HFFc6 (cell line): ENCODE measurements at places on chromosomes 12 and 14.

- no peak for DNase-seq
Observed at GRCh38 chr12:91516695-91517047, 334.1 kb upstream of the DCN start.

- no peak for DNase-seq
Observed at GRCh38 chr12:51972849-51973273, 21.4 kb downstream of the ACVR1B start.

- peak; percentile 11 for DNase-seq
Observed at GRCh38 chr14:64440494-64440893, 24.8 kb upstream of the AKAP5 start.

GRCh38 chr14:36068777-36069534 lies 107.6 kb downstream of the PTCSC3 start:
- peak; percentile 21 for DNase-seq

DNA sequence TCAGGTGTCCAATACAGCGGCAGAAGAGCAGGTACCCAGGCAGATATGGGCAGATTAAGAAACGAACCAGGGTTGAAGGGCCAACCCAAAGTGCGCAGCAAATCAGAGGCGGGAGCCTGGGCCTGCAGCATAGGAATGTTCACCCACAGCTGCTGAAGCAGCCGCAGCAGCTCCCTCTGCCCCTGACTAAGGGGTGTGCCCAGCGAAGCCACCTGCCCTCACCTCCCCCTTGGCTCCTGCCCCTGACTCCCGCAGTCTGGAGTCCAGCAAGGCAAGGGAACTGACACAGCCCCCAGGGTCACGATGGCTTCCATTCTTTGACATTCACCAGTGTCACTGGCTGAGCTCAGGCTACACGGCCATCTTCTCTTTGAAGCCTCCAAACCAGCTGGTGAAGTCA lies 27.3 kb upstream of the ZFP36L1 start:
- no peak for DNase-seq

- no peak for DNase-seq
Observed at GRCh38 chr14:93136009-93136408, 20.3 kb upstream of the ITPK1 start.

- no peak for DNase-seq
Observed at GRCh38 chr12:20211541-20211940, 156.8 kb upstream of the PDE3A start.

DNA sequence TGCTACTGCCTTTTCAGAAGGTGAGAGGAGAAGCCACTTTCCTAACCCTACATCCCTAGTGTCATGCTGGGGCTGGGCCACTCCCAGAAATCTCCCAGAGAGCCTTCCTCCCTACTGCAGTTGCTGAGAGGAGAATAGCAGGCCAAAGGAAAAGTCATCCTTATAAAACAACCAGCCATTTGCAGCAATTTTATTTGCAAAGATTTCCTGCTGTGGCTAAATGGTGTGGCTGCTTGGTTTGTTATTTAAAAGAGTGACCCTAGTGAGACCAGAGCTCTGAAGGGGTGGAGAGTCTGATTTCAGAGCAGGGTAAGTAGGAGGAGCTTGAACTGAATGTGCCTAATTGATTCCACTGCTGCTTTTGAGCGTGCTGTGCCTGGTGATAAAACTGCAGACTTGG lies 232.0 kb downstream of the GRIN2B start:
- no peak for DNase-seq

DNA sequence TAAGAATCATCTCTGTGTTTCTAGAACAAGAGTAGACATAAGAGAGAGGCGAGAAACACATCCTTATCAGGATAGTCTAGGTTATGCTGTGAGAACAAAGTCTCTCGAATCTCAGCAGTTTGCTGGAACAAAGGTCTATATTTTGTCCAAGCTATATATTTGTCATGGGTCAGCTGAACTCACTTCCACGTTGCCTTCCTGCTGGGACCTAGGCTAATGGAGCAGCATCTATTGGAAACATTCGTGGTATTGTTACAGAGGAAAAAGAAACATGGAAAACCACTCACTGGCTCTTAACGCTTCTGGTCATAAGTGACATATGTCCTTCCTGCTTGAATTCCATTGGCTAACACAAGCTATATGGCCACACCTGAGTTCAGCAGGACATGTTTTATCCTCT lies 112.6 kb upstream of the DYRK2 start:
- no peak for DNase-seq

GRCh38 chr14:104967386-104968152 lies 10.6 kb downstream of the AHNAK2 start:
- no peak for DNase-seq

DNA sequence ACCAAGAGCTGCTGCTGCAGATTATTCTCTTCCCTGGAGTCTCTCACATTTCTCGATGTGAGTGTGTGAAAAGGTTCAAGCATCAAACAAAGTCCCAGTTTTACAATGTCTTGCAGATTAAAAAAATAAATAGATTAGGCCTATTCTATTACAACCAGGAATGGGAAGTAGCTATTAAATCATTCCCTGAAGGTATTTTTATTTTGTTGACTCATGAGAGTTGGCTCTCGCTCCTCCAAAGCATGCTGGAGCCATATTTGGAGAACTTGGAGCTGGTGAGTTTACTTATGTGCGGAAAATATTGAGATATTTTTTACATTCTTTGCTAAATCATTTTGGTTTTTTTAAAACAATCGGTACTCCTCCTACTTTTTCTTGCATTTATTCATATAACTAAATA lies 572.3 kb downstream of the ETNK1 start:
- no peak for DNase-seq

DNA sequence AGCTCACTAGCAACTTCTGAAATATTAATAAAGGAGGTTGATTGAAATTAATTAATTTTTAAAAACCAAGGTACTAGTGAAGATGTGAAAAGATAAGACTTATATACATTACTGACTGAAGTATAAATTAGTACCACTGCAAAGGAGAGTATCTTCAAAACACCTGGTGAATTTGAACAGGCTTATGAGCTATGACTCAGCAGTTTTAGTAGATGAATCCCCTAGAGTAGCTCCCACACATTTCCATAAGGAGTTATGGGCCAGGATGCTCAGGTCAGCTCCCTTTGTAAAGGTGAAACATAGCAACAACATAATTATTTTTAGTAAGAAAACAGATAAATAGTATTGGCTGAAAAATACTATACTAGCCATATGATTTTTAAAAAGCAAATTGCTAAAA lies 218.6 kb downstream of the SYT1 start:
- no peak for DNase-seq

- DNase-seq, result peak; percentile 65
Observed at GRCh38 chr12:49503674-49504180, 35.1 kb upstream of the KCNH3 start.

DNA sequence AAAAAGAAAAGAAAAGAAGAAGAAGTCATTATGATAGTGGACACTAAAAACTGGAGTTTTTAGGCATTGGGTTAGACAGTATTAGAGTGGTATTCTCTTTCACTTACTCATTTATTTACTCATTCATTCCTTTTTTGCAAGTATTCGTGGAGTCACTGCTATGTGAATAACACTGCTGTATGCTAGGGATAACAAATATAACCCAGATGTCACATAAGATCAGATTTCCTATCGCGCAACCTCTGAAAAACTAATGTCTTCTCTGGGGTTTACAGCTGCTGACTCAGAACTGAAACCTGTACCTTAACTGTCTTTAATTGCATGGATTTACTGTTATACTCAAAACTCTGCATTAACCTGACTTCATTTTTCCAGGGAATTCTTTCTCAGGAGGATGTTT lies 353.7 kb downstream of the LRIG3 start:
- peak; percentile 89 for DNase-seq

GRCh38 chr12:108616941-108617858 lies 16.5 kb downstream of the SELPLG start:
- no peak for DNase-seq

GRCh38 chr14:32710731-32711680 lies 227.7 kb upstream of the NPAS3 start:
- DNase-seq, result peak; percentile 46

- DNase-seq, result peak; percentile 45
Observed at GRCh38 chr12:79422060-79422812, 268.5 kb downstream of the PAWR start.

DNA sequence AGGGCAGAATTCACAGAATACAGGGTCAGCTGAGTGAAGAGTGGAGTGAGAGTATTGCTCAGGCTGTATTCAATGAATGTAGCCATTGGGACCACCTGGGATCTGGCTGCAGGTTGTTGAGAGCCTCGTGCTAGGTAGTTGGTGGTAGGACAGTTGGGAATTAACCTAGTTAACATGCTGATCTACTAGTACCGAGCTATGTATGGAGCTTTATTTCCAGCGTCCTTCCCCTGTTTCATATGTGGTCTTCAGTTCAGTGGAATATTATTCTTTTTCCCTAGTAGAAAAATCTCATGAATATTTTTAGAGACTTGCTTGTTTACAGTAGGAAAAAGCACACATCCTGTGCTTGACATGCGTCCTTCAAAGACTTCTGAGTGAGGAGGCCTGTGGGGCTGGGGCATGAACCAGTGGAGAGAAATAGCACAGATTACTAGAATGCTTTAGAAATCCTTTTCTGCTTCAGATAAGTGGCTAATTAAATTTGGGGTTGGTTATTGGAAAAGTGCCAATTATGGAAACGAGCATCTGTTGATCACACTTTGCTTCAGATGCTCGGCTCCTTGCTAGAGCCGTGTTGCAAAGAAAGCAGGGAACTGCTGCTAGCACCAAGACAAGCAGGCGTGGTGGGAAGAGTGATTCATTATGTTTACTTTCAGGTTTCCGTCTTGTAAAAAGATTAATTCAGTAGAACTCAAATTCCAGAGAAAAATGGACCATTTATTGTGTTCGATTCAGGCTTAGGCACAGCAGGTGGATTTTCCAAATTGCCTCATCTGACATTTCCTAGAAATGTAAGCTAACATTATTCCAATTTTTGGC lies 53.6 kb downstream of the ARF6 start:
- peak; percentile 64 for DNase-seq

GRCh38 chr12:126069549-126070165 lies 1004.4 kb downstream of the AACS start:
- peak; percentile 38 for DNase-seq

DNA sequence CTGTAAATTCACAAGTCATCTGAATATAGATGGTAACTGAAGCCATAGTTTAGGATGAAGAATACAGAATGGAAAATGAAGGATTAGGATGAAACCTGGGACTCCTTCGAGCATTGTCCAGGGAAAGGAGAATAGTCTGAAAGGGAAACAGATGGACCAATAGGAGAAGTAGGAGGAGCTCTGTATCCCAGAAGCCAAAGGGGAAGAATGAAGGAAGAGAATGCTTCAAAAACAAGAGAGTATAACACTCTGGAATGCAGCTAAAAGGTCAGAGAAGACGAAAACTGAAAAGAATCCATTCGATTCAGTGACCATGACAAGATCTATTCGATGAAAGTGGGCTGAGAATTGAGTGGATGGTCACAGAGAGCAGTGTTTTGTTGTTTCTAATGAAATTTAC lies 1.0 kb downstream of the GMFB start:
- peak; percentile 49 for DNase-seq

GRCh38 chr12:110174373-110174996 lies 50.3 kb downstream of the IFT81 start:
- DNase-seq, result no peak

DNA sequence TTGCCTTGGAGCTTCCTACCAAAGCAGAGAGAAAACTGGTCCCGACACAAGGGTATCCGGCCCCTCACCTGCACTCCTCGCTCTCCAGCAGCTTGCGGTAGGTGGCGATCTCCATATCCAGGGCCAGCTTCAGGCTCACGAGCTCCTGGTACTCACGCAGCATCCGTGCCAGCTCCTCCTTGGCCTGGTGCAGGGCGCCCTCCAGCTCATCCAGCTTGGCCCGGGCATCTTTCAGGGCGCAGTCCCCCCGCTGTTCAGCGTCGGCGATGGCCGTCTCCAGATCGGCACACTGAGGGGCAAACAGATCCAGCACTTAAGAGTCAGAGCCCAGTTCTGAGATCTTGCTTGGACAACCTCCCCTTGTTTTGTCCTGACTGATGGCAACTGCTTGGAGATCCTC lies 13.7 kb downstream of the KRT72 start:
- DNase-seq, result no peak

- no peak for DNase-seq
Observed at GRCh38 chr12:78447373-78447772, 417.2 kb upstream of the SYT1 start.

- no peak for DNase-seq
Observed at GRCh38 chr14:26304056-26304455, 293.8 kb downstream of the NOVA1 start.

GRCh38 chr14:23398348-23398747 lies 9.7 kb downstream of the MYH6 start:
- DNase-seq, result no peak

GRCh38 chr14:24892497-24893051 lies 157.4 kb downstream of the STXBP6 start:
- no peak for DNase-seq

GRCh38 chr12:104737791-104738301 lies 220.2 kb downstream of the SLC41A2 start:
- no peak for DNase-seq

DNA sequence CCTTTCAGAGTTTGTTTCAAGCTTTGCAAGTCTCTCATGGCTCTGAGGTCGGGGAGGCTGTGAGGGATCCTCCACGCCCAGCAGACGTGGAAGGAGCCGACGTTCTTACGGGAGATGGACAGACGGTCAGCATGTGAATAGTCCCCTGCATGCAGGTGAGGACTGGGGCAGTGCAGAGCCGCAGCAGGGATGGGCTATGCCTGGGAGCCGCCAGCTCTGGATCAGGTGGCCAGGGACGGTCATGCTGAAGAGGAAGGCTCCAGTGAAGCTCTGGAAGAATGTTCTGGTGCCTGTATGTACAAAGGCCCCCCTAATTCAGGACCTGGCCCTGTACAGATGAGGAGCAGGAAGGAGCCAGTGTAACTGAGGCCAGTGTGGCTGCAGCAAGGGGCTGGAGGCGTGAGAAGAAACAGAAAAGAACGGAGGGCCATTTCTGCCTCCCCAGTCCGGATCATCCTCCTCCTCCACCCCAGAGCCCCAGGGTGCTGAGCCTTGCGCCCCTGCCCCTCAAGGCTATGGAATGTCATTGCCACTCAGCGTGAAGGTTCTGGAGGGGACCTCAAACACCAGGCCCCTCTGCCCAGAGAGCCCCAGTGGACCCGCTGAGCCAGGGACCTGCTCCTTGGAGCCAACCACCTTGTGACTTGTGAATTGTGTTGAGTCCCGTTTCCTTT lies 96.8 kb upstream of the DIO3 start:
- no peak for DNase-seq

DNA sequence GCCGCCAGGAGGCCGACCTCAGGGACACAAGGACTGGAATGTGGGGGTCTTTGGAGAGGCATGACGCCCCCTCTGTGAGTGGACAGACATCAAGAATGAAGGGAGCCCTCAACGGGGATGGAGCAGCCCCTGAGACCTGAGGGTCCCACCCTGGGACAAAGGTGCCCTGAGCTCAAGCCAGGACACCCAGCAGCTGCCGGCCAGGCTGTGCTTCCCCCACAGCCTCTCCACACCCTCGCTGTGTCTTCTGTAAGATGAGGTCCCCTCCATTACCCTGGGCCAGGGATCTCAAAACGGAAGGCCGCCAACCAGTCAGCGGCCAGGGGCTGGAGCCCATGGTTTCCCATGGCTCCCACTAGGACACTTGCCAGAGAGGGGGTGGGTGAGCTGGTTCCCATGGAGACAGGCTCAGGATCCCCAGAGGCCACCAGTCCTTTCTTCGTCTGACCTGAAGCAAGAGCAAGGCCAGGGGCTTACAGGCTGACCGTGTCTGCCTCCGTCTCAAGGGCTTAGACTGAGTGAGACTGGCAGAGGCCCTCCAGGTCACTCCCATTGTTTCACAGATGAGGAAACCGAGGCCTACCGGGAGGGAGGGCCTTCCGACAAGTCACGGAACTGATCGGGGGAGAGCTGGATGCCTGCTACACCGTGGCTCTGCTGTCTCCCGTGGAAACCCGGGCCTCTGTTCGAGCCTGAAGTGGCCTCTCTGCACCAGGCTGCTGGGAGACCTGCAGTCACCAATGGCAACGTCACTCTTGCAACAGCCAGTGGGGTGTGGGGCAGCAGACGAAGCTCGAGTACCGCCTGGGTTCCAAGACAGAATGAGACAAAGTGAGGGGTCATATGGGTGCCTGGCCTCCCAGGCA lies 91.7 kb upstream of the DIO3 start:
- DNase-seq, result no peak
